Cortex of kidney (tissue), 1 donor: ENCODE measurements at places on chromosomes 2 and 18.

- no peak for DNase-seq
Measured at GRCh38 chr2:240917684-240918257, 11.6 kb downstream of the CROCC2 start.

GRCh38 chr18:60740313-60740712 lies 367.7 kb upstream of the MC4R start:
- no peak for DNase-seq

DNA sequence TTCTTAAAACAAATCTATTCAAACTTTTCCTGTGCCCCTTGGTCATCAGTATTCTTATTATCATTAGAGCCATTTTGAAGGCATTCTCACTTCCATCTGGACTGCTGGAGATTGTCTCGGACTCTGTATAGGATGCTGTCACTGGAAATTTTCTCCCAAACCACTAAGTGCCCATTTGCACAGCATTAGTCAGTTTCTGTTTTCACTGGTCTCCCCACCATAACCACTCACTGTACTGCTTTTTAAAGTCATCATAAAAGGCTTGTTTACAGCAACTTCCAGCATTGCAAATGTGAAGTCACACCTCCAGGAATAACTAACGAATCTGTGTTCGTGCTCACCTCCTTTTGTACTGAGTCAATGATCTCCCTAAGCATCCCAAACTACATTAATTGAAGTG lies 150.9 kb upstream of the SERTAD2 start:
- DNase-seq, result no peak

GRCh38 chr2:105142239-105142638 lies 99.3 kb upstream of the GPR45 start:
- DNase-seq, result no peak

DNA sequence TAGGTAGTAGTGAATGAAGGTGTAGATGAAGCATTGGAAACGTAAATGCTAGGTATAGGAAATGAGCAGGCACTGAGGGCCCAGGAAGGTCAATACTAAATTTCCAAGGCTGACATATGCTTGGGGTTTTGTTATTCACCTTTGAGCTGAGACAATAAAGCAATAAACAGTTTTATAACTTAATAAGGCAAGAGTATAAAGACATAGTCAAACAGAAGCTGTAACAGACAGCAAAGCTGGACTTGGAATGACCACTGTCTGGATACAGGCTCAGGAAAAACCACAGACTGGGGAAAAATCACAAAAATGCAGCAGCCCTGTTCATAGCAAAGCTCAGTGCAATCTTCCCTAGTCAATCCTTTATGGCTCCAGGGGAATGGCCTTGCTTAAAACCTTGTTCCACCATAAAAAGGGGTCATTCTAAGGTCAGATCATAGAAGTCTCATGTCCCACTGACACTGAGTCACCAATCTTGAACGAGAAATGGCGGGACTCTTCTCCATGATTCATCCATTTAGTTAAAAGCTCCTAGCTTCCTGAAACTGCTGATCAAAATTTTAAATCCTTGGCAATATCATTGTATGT lies 493.3 kb downstream of the CMPK2 start:
- no peak for DNase-seq

GRCh38 chr2:40371525-40372282 lies 80.2 kb downstream of the SLC8A1 start:
- DNase-seq, result no peak

DNA sequence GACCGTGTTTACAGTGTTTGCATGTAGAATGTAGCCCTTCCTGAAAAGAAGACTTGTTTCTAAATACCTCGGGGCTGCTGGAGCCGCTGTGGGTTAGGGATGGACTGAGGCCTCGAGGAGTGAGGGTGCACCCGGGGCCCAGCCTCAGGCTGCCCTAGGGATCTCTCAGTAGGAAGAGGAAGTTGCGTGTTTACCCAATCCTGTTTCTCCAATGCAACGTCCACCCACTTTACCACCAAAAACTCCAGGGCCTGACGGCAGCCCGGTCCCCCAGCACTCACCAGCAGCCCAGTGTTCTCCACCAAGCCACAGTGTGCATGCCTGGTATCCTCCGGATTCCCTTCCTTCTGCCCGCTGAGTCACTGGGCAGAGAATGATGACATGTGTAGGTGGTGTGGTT lies 255.8 kb downstream of the GLI2 start:
- no peak for DNase-seq
